SK-N-MC (cell line): ENCODE measurements at places on chromosomes 3 and 15.

DNA sequence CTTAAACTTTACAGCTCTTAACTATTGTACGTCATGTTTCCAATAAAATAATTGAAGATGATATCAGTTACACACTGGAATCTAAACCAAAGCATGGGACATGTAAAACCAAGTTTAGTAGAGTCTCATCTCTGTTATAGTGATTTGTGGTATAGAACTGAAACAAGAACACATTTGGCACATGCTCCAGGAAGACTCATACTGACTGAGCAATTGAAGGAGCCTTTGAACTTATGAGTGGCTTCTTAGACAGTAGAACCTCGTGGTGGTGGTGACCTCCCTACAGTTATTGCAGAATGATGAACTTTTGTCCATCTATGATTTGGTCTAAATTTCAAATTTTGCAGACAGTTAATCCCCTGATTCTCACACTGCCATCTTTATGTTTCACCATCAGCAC is 729.7 kb downstream of the ROBO1 start:
- no peak for DNase-seq

GRCh38 chr3:147369661-147370123 is 36.7 kb downstream of the ZIC4 start:
- DNase-seq = no peak

GRCh38 chr15:50321680-50322210 is 33.3 kb downstream of the GABPB1 start:
- no peak for DNase-seq

GRCh38 chr15:41779662-41780157 is 5.4 kb downstream of the MAPKBP1 start:
- no peak for DNase-seq

GRCh38 chr15:68570974-68571373 is 7.8 kb upstream of the CORO2B start:
- DNase-seq = no peak

DNA sequence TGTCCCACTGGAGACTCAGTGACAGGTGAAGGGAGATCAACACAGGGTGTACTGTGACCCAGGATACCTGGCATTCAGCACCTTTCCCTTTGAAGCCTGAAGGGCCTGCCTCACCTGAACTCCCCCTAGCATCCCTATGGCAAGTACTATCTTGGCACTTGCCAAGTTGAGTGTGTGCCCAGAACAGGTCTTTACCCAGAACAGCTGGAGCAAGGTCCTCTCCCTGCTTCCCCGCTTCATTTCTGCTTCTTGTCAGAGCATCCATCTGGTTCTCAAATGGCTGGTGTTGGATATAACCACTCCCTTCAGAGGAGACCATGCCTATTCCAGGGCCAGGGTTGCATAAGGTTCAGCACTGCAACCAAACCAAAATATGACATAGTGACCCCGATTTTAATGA is 73.0 kb downstream of the FAM43A start:
- DNase-seq = no peak

GRCh38 chr3:138594935-138595610 is 1.0 kb upstream of the CEP70 start:
- no peak for DNase-seq

GRCh38 chr3:71468311-71469137 is 115.0 kb downstream of the FOXP1 start:
- DNase-seq = no peak

- DNase-seq = no peak
Observed at GRCh38 chr15:101502572-101503295, 13.2 kb upstream of the PCSK6 start.

GRCh38 chr3:146125951-146126350 is 35.0 kb downstream of the PLOD2 start:
- no peak for DNase-seq

- peak; percentile 26 for DNase-seq
Observed at GRCh38 chr3:132228923-132229322, 88.3 kb upstream of the ACP3 start.

DNA sequence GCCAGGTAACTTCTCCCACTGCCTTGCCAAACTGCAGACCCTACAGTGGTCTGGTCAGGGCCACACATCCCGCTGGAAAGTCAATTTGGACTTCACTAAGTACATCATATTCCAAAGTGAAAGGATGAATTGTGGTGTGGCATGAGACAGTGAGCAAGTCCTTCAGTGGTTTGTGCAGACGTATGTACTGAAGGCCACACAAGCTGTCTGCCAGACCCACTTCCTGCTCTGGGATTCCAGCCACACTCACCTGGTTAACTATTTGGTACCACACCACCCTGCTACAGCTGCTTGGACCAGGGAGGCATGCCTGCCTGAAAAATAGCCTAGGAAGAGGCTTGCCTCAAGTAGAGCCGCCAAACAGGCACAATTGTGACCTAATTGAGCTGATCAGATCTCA is 94.1 kb upstream of the STRIT1 start:
- DNase-seq = no peak

GRCh38 chr3:49668861-49669260 is 5.3 kb upstream of the APEH start:
- DNase-seq = no peak

DNA sequence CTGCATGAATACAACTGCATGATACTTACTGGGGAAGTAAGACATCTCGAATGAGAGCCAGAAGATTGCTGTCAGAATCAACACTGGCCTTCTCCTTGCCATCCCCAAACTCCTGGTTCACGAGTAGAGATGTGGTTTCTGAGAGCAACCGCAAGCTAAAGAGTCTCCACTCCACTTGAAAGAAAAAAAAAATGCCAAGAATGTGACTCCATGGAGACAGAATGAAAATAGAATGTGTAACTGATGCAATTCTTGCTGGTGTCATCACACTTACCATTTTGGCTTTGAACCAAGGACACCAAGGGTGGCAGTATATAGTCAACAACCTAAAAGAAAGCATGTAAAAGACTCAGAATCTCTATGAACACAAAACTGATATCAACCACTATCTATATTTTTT is 280.4 kb downstream of the ULK4 start:
- peak; percentile 82 for DNase-seq

DNA sequence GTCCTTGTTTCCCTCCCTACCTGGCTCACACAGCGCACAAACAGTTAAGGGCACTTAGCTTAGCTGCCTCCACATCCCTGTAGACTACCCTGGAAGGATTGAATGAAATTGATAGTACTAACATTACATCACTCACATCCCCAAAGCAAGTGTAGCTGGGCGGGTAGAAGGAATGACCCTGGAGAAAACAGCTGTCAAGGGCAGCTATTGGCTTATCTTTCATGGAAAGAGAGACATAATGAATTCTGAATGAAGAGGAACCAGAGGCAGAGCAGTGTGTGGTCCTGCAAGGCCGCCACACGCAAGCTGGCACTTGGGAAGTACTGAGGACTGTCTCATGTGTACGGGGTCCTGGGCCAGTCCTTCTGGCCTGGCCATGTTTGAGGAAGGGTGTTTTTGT is 369.6 kb upstream of the RGMA start:
- DNase-seq = no peak

GRCh38 chr15:75786575-75786947 is 56.7 kb upstream of the UBE2Q2 start:
- DNase-seq = no peak

DNA sequence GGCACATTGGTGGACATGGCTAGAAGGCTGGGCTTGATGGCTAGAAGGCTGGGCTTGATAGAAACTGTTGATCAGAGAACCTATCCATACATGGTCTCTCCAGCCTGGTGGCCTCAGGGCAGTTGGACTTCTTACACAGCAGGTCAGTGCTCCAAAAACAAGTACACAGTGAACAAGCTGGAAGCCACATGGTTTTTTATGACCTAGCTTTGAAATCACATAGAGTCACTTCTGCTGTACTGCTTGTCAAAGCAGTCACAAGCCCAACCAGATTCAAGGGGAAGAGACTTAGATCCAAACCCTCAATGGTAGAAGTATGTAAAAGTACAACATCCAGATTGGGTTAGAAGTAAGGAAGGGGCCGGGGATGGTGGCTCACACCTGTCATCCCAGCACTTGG is 89.4 kb upstream of the HES1 start:
- DNase-seq = no peak

DNA sequence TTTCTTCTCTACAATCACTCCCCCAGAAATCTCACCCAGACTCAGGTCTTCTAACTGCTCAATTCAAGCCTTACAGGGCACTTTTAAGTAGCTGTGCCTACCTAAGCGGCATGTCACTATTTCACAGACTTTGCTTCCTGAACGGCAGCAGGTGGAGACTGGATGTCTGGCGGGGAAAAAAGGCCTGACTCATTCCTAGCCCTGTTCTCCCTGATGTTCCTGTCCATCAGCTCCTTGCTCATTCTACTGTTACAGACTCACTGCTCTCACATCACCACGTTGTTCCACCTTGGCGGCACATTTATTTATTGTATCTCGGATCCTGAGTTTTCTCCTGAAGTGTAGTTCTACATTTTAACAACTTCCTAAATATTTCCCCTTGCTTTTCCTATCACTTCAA is 52.6 kb upstream of the ATP11B start:
- DNase-seq = no peak

DNA sequence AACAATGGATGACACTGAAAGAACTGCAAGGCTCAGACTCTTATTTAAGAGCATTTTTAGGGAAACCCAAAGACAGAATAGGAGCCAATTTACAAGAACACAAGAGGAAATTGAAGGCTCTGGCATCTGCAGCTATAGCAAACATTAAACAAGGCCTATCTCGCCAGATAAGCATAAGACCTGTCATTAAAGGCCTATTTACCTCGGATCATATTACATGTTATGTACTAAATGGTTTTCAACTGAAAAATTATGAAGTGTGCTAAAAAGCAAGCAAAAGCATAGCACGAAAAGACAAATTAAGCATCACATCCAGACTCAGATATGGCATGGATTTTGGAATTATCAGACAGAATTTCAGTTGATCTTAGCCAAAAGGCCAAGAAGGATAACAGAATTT is 617.1 kb downstream of the SQOR start:
- DNase-seq = no peak

- DNase-seq = no peak
Observed at GRCh38 chr3:181699171-181699903, 12.4 kb upstream of the SOX2 start.

DNA sequence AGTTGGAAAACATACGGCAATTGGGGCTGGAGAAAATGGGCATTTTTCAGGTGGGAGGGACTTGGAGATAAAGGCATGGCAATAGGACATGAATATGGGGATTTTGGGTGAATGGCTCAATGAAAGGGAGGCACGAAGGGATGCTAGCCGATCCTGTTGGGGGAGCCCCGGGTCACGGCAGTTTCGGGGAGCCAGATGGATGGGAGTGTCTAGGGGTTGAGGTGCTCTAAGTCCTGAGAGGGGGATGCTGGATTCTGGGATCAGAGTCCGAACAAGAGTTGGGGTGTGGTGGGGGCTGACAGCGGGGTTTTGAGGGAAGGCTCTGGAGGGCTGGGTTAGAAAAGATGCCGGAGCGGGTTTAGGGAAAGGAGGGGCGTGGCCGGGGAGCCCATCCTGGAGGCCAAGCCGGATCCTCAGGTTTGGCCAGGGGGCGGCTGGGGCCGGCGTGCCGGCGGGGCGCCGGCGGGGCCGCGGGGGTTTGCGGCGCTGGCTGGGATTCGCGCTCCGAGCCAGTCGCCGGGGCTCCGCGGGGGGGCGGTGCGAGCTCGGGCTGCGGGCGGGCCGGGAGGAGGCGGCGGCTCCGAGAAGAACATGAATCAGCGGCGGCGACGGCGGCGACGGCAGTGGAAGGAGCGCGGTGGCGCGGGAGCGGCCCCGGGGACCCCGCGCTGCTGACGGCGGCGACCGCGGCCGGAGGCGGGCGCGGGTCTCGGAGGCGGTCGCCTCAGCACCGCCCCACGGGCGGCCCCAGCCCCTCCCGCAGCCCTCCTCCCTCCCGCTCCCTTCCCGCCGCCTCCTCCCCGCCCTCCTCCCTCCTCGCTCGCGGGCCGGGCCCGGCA is at the start of gene TYRO3:
Gene TYRO3, plus strand, starts transcription at position 813 of the 839 bp plus-strand sequence. CDS start 46 bp downstream, outside the sequence.
- no peak for DNase-seq

- DNase-seq = no peak
Observed at GRCh38 chr15:80730387-80730786, 35.3 kb downstream of the ABHD17C start.

DNA sequence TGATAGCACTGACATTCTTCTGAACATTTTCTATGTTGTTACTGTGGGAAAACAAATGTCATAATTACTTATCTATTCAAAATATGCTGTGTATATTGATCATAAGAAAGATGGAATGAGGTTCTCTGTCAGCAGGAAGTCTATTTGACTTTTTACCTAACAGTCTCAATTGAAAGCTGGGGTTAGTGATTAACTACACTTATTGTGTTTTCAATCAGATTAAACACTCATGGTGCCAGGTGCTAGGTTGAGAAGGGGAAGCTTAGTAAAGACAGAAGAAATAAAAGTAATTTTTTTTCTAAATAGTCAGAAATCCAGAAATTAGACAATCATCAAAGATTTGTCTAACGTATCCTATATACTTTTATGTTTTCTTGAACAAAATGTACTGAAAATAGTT is 281.0 kb upstream of the NR2E3 start:
- DNase-seq = no peak

GRCh38 chr15:77455696-77456321 is 35.1 kb downstream of the HMG20A start:
- DNase-seq = no peak

- DNase-seq = no peak
Observed at GRCh38 chr3:108388136-108389132, 92.1 kb downstream of the HHLA2 start.

GRCh38 chr3:14329116-14329830 is 73.1 kb upstream of the SLC6A6 start:
- DNase-seq = no peak

DNA sequence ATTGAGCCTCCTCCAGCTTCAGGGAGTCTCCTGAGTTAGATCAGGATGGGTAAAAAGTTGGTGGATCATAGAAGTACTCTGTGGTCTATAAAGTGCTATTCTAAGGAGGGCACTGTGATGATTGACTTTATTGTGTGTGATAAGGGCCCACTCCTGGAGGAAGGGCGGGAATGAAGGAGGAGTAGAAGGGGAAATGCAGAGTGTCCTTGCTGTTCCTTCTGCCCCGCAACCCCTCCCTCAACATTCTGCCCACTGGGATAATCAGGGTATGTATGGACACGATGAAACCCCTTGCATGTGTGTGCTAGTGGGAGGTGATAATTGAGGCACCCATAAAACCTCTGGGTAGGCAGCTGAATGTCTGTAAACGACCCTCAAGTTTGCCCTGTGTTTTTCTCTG is 66.2 kb downstream of the CLDN11 start:
- no peak for DNase-seq

DNA sequence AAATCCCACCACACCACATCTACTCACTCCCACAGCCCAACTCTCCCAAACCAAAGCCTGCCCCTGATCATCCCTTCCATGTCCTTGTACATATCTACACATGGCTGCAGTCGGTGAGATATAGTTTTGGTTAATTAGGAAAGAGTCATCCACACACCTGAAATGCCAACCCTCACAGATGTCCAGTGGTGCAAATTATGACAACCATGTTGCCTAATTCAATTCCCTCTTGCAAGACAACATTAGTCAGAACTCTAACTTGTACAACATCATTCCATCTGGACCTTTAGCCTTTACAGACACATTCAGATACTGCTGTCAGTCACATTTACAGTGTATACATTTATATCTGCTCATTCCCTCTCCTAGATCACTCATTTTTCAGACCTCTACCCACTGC is 41.2 kb downstream of the TUBGCP4 start:
- no peak for DNase-seq
